Activated CD4-positive, alpha-beta memory T cell treated with anti-CD3 and anti-CD28 coated beads for 36 hours (primary cell): ENCODE measurements at places on chromosomes 7 and 10. TPM values are rescaled to one million over a fixed set of nuclear protein-coding genes. Genes with fewer than 3 reads are reported as not detected.
A peak's percentile ranks its signal among the peaks of the same experiment; 100 is the strongest.

GRCh38 chr7:37371755-37372154, 76.9 kb downstream of the ELMO1 start:
- peaks cover 71% of the 10 kb centered on the region for H3K4me1 ChIP-seq
- peak; percentile 50 for DNase-seq
- H3K4me3 ChIP-seq, result no peak overlapping the region

- H3K36me3 ChIP-seq, result no peaks in the 10 kb centered on the region
- H3K27me3 ChIP-seq, result peaks cover 3% of the 10 kb centered on the region
- H3K27ac ChIP-seq, result no peak overlapping the region
- H3K4me1 ChIP-seq, result no peaks in the 10 kb centered on the region
- H3K4me3 ChIP-seq, result no peak overlapping the region
Observed at GRCh38 chr10:124343351-124344265, 75.1 kb downstream of the OAT start.

GRCh38 chr7:43844257-43844656, 25.1 kb downstream of the MRPS24 start:
- H3K36me3 ChIP-seq, result no peaks in the 10 kb centered on the region
- H3K27me3 ChIP-seq, result peaks cover 4% of the 10 kb centered on the region
- H3K4me3 ChIP-seq, result no peak overlapping the region
- peak; percentile 22 for DNase-seq
- no peaks in the 10 kb centered on the region for H3K4me1 ChIP-seq
- no peak overlapping the region for H3K27ac ChIP-seq

- H3K27ac ChIP-seq, result no peak overlapping the region
- no peak overlapping the region for H3K4me3 ChIP-seq
- H3K36me3 ChIP-seq, result peaks cover 13% of the 10 kb centered on the region
- peaks cover 36% of the 10 kb centered on the region for H3K4me1 ChIP-seq
- DNase-seq, result no peak
Observed at GRCh38 chr7:77879272-77879671, 80.7 kb downstream of the PHTF2 start.

DNA sequence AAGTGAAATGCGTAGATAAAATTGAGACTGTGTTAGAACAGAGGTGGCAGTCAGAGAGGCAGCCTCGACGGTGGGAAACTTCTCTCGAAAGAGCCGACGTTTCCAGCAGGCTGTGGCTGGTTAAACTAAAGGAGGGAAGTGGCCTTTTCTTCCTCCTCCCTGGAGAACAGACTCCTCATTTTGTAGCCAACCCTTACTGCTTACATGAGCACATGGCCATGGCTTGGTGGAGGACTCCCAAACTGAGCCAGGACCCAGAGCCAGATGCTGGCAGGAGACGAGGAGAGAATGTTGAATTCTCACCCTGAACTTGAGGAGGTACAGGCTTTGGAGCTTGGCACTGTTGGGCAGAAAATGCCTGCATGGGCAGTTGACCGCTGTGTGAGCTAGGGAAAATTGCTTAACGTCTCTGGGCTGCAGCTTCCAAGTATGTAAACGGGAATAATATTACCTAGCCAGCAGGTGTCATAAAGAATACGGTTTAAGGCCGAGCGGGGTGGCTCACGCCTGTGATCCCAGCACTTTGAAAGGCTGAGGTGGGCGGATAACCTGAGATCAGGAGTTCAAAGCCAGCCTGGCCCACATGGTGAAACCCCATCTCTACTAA, 24.5 kb downstream of the MMD2 start:
- no peaks in the 10 kb centered on the region for H3K36me3 ChIP-seq
- no peak for DNase-seq
- no peak overlapping the region for H3K4me3 ChIP-seq
- H3K4me1 ChIP-seq, result no peaks in the 10 kb centered on the region

- no peaks in the 10 kb centered on the region for H3K27me3 ChIP-seq
- H3K27ac ChIP-seq, result peak overlapping the region; percentile 68
- H3K4me1 ChIP-seq, result peaks cover 27% of the 10 kb centered on the region
- DNase-seq, result peak; percentile 80
- peak overlapping the region; percentile 62 for H3K4me3 ChIP-seq
Observed at GRCh38 chr7:50739744-50740435, 42.8 kb downstream of the GRB10 start.

- DNase-seq, result no peak
- no peaks in the 10 kb centered on the region for H3K27me3 ChIP-seq
Observed at GRCh38 chr10:66639371-66639770, 286.5 kb upstream of the LRRTM3 start.

DNA sequence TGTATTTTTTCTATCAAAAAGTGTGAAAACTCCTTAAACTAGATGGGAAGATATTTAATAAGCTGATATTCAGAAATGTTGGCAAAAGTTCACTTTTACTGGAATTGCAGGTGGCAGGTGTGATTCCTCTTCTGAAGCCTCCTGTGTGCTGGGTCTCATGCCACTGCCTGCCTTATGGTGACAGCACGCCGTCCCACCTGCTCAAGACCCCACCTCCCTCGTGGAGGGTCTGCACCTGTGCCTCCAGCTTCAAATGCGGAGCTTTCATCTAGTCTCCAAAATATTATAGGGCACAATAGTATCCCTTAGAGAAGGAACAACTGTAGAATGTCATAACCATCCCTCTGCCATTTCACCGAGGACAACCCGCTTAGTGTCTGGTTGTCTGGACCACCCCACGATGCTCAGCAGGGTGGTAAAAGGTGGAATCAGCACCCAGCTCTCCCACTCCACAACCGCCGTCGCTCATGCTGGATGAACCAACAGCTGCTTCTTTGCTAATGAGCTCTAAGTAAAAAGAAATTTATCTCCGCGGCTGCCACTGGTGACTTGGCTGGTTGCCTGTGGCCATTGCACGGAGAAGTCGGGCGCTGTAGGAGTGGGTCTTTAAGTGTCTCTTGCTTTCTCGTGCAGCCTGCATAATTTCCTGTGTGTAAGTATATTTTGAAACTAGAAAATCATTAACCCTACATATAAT, 119.3 kb upstream of the TCERG1L start:
- no peak overlapping the region for H3K27ac ChIP-seq
- H3K4me3 ChIP-seq, result no peak overlapping the region
- H3K27me3 ChIP-seq, result peaks cover 4% of the 10 kb centered on the region

DNA sequence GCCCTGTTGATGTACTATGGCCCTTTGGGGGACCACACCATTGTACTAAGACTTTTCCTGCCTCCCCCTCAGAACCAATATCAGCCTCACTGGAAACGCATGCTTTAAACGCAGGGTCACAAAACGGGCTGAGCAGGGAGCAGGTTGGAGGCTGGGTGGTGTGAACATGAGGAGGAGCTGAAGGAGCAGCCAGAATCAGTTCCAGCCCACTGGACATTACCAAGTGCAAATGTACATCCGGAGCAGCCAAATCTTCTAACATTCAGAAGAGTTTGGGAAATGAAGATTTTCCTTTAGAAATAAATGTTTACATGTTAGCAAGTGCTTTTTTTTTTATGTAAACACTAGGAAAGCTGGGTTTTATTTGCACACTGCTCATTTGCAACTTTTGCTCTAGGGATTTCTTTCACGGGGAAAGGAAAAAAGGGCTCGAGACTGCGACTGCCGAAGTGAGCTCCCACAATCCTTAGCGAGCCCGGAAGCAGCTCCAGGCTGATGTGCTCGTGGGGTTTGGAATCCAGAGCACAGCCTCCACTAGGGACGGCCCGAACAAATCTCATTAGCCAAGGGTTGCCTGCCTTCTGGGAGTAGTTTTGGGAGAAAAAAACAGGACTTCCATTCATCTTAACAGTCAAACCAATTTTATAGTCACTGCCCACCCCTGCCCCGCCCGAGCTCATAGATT, 108.0 kb upstream of the YAE1 start:
- peaks cover 2% of the 10 kb centered on the region for H3K27me3 ChIP-seq
- H3K36me3 ChIP-seq, result no peaks in the 10 kb centered on the region
- no peaks in the 10 kb centered on the region for H3K4me1 ChIP-seq
- H3K4me3 ChIP-seq, result no peak overlapping the region
- H3K27ac ChIP-seq, result no peak overlapping the region

DNA sequence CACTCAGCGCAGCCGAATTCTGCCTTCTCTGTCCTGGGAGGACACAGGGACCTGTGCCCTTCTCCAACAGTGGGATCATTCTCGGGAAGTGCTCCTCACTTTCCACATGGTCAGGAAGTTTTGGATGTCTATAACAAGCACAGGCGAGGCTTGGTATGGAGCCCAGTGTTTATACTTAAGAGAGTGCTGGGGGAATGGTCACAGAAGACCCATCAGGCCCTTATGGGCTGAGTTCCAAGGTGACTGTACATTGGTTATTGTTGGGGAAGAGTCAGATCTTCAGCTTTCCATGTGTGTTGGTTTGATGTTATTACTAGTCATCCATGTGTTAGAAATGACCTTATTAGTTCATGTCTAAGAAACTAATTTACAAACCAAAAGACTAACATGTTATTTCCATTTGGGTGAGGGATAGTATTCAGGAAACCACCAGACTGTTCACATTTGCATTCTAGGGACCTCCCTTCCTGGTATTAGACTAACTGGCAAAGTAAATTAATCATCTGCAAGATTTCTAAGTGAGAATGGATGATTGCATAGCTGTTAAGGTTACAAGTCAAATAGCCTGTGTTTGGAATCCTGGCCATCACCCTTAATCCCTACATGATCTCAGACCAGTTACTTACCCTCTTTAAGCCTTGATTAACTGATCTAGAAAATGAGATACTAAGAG, 834.2 kb downstream of the LRMDA start:
- H3K4me1 ChIP-seq, result no peaks in the 10 kb centered on the region
- H3K4me3 ChIP-seq, result no peak overlapping the region

GRCh38 chr10:102247734-102248133, 2.4 kb downstream of the GBF1 start:
- H3K36me3 ChIP-seq, result peaks cover 14% of the 10 kb centered on the region
- no peak for DNase-seq
- peak overlapping the region; percentile 100 for H3K4me3 ChIP-seq
- peaks cover 6% of the 10 kb centered on the region for H3K27me3 ChIP-seq
- H3K27ac ChIP-seq, result no peak overlapping the region
- H3K4me1 ChIP-seq, result peaks cover 44% of the 10 kb centered on the region

- no peak overlapping the region for H3K4me3 ChIP-seq
- no peaks in the 10 kb centered on the region for H3K36me3 ChIP-seq
- H3K27ac ChIP-seq, result no peak overlapping the region
- no peak for DNase-seq
- no peaks in the 10 kb centered on the region for H3K4me1 ChIP-seq
Observed at GRCh38 chr7:141402277-141402996, 148.8 kb upstream of the AGK start.

DNA sequence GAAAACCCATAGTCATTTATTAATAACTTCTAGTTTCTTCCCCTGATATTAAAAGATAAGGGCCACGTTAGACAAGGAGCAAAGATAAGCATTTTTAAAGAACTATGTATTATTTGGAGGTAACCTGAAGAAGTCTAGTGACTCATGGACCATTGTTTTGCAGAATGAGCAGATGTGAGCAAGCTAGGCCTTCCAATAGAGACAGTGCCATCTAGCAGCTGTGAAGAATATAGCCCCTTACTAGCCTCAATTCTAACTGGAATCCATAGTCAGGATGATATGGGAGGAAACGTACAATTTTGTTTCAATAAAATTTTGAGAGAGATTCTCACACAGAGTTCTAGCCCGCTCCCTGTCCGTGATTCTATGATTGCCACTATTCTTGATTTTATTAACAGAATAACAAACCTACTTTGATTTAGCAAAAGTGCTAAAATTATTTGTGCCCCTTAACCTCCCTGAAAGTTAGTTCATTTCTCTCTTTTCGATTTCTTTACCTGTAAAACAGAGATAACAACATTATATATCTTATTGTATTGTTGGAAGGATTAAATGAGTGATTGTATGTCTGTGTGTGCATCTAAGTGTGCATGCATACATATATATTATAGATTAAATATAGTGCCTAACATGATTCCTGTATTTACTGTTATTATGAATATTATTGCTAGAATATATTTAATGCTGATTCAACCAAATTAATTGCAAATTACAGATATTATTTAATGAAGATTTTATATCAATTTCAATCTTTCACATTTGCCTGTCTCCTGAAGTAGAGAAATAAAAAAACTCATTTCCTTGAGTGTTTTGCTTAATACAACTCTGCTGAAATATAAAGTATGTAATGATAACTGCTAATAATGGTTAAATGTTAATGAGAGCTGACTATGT, 22.7 kb downstream of the FAM237B start:
- H3K27me3 ChIP-seq, result peaks cover under 1% of the 10 kb centered on the region
- DNase-seq, result no peak
- no peaks in the 10 kb centered on the region for H3K4me1 ChIP-seq
- H3K4me3 ChIP-seq, result no peak overlapping the region
- no peaks in the 10 kb centered on the region for H3K36me3 ChIP-seq

DNA sequence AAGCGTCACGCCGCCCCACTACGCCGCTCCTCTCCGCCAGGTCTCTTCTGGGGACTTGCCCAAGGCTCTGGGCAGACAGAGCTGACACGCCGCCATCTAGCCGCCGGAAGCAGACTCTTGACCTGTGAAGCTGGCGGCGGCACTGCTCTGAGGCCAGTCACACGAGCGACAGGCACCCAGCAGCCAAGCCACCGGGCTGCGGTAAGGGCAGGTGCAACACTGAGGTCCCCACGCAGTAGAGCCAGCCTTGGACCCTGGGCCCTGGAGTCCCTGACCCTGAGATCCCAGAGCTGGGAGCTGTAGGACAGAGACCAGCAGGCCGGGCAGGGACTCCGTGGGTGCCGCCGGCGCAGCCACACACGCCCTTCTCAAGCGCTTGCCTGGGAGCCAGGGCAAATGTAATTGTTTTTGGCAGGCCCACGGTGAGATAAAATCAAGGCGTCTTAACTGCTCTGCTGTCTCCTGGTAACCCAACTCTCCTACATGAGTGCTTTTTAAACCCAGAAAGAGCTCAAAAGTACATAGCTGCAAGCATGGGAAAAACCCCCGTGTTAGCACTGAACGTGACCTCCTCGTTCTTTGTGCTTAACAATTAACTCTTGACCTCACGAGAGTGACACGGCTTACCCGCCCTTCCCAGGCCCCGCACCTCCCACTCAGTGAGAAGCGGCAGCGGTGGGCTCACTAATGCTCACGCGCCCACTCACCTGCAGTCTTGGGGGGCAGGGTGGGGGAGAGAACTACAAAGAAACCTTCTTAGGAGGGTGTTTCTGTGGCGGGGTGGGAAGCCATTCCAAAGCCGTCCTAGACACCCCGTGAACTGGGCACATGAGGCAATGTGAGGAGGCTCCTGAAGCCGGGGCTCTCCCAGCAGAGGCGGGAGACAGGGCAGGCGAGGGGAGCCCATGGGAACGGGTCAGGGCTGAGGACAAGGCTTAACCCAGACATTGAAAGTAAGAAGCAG, 8.5 kb downstream of the GPER1 start:
- H3K27me3 ChIP-seq, result no peaks in the 10 kb centered on the region
- no peaks in the 10 kb centered on the region for H3K4me1 ChIP-seq
- DNase-seq, result no peak

SEMA3C gene
- total RNA-seq, result not detected

VSTM2A gene
- total RNA-seq, result not detected

ATP6V1F gene
- total RNA-seq, result 113 TPM

GARIN1A gene
- total RNA-seq, result 0.10 TPM

ALOX5 gene
- 1.1 TPM for total RNA-seq
